ENCODE measurements at places on chromosomes 3 and 15.
A peak's percentile ranks its signal among the peaks of the same experiment; 100 is the strongest.

- no peak for DNase-seq
Observed at GRCh38 chr3:194826594-194826993, 140.9 kb downstream of the FAM43A start.

GRCh38 chr3:102225407-102226132 lies 209.2 kb upstream of the ZPLD1 start:
- no peak for DNase-seq

- DNase-seq, result peak; percentile 75
Observed at GRCh38 chr15:34038871-34039789, at the start of gene AVEN. AVEN (minus strand) TSS chr15:34039204; CDS start chr15:34039046, 158 bp downstream.

GRCh38 chr3:101836652-101837598 lies 12.4 kb upstream of the NFKBIZ start:
- DNase-seq, result no peak

DNA sequence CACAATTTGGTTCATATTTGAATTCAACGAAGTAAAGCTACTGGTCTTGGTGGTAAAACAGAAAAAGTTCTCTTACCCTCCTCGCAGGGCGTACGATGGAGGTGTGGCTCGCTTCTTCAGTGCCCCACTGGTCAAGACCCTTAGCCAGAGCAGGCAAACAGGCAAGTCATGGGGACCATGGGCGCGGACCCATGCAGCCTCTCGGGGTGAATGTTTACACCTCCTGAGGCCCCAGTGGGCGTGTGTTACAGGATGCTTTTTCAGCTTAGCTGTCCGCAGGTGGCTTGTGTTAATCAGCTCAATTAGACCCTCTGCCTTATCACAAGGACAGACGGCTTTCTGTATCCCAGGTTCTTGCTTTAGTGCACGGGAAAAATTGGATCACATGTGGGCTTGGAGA lies 991.8 kb downstream of the GBE1 start:
- no peak for DNase-seq

- no peak for DNase-seq
Observed at GRCh38 chr3:4736284-4736861, 242.9 kb upstream of the BHLHE40 start.

DNA sequence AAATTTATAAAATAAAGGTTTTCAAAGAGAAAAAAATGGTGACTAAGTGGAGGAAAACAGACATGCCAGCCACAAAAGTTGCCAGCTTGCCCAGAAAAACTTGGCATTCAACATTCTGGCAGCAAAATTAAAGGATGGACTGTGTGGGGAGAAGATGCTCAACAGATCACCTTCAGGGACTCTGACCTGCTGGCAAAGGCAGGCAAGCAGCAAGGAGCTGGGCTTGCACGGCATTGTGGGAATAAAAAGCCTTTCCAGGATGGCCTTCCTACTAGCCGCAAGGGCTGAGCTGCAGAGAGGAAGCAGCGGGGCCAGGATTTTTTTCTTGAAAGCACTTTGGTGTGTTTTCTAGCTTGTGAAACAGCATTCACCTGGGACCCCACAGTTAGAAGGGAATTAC lies 101.9 kb upstream of the CACNA2D3 start:
- no peak for DNase-seq

DNA sequence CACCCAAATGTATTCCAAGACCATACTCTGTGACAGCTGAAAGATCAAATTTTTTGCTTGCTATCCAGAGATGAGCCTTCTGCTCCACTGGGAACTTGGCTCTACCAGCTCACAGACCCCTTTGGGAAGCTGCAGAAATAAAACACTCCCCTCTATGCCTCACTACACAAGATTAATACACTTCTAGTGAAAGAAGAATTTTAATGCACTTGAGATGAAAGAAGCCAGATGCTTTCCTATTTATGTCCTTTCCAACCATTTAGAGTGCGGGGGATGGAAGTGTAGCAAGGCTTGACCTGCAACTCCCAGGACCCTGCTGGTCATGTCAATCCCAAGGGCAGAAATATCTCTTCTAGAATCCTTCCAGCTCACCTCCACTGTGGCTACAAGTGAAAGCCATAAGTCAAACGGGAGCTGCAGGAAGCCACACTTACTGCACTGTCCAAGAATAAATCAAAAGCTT lies 34.7 kb downstream of the ANXA2 start:
- no peak for DNase-seq

DNA sequence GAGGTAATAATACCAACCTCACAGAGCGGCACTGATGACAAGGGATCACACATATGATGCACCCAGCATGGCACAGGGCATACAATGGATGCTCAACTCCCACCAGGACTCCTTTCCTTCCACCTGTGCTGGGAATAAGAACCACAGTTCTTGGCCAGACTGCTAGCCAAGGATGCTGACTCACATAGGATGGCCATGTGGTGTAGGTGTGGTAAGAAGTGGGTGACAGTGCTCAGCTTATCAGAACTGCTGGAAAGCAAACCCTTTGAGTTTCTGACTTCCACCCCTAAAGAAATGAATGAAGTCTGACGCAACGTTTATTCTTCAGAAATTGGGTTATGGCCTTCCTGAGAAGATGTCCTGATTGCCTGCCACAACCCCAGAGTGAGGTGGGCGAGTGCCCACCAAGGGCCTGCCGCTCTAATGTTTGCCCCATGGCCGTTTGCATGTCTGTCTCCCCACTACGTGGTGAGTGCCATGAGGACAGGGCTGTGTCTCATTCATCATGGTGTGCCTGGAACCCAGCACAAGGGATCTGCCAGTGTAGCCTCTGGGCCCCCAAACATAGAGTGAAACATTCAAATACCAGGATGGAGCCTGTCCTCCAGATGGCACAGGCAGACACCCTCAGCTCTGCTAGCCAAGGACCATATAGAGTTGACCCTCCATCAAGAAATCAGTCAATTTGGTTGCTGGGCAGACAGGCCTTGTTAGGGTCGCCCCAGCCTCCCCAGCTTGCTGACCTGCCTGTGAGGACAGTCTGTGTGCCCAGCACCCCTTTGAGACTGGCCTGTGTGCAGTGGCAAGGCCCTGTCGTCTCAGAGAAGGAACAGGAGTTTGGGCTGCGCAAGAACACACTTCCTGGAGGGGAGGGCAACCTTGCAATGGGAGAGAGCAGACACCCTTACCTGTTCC lies 57.6 kb upstream of the SLCO2A1 start:
- no peak for DNase-seq

- DNase-seq, result peak; percentile 58
Observed at GRCh38 chr3:149879872-149880271, 66.9 kb downstream of the RNF13 start.

DNA sequence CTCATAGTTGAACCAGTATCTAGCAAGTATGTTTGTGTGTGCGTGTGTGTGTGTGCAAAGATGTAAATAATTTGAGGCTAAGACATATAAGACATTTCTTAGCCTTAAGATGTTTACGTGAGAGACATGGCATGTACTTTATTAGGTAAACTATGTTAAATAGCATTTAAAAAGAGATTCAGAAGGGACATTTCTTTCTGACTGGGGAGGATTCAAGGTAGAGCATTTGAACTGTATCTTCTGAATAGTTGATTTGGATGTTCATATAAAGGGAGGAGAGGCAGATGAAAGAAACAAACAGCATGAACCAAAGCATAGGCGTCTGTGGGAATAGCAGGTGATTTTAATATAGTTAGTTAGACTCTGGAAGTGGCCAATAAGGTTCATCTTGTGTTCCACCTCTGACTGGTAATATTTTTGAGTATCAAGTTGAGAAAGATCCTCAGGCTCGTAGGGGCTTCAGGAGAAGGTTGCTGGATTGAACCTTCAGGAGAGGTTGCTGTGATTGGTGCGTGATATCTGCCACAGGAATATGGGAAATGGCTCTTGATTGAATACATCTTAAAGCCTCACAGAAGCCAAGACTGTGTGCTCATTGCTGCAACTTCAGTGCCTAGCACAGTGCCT lies 12.6 kb downstream of the NFKBIZ start:
- no peak for DNase-seq

- no peak for DNase-seq
Observed at GRCh38 chr15:42002333-42002732, 18.5 kb downstream of the PLA2G4E start.

DNA sequence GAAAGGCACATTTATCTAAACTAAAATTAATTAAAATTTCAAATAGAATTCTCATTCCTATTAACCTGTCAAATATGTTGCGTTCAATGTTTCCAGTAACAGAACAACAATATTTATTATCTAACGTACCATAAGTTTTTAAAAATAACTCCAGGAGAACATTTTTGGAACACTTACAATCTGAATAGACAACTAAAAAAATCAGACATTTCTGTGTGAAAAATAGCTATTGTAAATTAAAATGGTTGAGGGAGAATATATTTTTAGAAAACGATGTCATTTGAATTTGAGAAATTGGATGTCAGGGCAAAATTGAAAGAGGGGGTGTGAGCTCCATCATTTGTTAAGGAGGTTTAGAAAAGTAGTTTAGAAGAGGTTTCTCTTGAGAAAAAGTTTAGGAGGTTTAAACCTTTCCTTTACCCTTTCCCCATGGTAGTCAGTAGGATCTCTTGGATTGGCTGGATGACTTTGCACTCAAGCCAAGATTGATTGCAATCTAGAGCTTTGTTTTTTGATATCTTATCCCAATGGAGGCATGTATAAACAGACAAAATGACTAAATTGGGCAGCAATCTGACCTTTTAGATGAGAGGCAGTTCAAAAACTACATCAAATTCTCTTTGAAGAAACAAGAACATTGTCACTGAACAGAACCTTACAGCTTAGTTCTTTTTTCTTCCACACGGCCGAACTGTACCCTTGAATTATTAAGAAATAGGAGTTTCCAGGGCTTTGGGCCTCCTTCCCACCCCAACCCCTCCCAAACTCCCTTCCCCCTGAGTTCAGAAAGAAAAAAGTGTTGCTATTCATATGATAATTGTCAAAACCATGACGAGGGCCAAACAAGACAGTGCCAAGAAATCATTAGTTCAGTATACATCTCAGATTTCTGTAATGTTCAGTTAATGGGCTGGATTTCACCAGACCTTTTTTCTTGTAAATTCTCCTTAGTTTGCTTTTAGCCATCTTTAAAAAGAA lies 79.7 kb upstream of the CDIN1 start:
- no peak for DNase-seq

DNA sequence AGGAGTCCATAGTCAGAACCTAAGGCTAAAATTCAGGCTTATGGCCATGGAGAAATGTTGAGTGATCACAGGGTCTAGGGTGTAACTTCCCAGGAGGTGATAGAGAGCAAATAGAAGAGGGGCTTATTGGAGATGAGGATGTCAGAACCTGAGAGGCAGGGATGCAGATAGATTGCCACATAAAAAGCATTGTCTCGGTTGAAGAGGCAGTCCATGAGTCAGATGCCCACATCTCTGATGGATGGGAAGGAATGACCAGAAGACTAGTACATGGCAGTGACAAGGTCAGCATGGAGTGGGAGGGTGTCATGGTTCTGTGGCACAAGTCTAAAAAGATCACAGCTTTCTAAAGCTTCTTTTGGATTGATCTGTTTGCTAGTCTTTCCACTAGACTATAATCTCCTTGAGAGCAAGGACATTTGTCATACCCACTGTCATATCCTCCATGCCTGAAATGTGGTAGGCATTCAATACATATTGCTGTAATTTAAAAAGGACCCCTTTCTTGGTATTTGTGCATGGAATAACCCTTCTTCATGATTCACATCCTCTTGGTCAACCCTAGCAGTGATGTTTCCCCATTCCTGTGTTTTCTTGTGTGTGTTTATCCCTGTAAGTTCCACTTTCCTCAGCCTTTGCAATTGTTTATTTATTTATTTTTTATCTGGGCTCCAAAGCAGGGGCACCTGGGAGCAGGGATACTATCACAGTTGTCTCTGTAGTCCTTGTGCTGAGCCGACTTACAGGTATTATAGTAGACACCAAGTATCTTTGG lies 613.4 kb upstream of the CFAP20DC start:
- no peak for DNase-seq

DNA sequence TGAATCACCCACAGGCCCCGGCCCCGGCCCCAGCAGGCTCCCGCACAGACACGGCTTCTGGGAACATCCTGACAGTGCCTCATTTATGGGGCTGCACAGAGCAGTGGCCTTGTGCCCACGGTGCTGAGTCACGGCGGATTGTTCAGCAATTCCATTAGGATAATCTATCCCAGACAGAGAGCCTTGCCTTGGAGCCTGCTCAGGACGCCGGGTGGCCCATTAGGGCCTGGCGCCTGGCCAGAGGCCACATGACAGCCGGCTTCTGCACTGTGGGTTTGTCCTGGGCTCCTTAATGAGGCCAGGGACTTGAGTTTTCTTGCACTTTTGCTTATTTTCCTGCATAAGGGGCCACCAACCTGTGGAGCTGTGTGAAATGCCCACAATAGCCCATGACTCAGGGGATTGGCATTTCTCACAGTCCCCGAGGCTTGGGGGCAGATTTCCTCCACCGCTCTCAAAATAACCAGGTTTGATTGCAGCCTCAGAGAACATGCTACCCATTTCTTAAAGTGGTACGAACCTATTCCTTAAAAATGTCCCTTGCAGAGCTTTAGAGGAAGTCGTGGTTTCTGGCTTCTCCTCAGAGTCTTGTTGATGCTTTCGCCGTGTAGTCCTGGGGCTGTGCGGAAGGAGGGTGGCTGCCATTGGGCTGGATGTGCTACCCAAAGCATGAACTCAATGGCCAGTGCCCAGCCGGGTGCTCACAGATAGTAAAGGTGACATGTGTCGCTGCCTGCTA lies 19.0 kb downstream of the SYNM start:
- peak; percentile 34 for DNase-seq

- DNase-seq, result no peak
Observed at GRCh38 chr3:178850450-178851190, 221.0 kb downstream of the ZMAT3 start.

GRCh38 chr3:150925751-150926201 lies 20.5 kb upstream of the MINDY4B start:
- peak; percentile 79 for DNase-seq

DNA sequence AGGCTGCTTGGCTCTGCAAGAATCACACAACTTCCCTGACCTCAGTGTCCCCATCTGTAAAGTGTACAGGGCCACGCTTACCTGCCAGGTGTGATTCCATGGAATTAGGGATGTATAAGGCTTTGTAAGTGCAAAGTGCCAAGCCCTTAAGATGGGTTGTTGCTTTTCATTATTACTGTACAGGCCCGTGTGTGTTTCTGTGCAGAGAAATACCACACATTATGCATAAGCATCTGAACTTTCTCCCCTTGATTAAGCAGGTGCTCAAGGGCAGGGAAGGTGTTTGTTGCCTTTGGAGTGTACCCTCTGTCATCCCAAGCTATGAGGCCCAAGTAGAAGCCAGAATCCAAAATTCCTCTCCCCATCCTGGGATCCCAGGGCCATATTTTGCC lies 13.6 kb upstream of the HRH1 start:
- no peak for DNase-seq

- DNase-seq, result no peak
Observed at GRCh38 chr3:149468504-149469212, 5.8 kb upstream of the TM4SF4 start.

Measured in nephron progenitor cell (in vitro differentiated cells).